ENCODE measurements at places on chromosomes 11 and 22. TPM values are rescaled to one million over a fixed set of nuclear protein-coding genes. Genes with fewer than 3 reads are reported as not detected.

OR51E2 gene
- polyA plus RNA-seq, result 0.89 TPM

ANO3 gene
- polyA plus RNA-seq, result 0.33 TPM

DNA sequence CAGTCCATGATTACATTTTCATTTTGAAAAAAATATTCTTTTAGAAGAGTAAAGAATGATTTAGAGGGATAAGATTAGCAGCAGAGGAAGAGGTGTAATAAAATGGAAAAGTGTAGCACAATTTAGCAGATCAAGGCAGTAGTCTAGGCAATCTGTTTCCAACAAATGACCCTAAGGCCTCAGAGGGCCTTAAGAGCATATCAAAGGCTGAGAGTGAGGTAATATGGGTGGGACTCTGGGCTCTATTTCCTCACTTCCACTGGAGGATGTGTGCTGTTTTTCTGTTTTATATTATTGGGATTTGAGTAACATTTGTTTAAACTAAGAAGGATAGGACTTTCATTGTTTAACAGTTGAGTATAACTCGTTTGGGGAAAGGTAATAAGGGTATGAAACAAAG lies 28.8 kb downstream of the CCDC81 start:
- no peak for DNase-seq

- DNase-seq, result no peak
Measured at GRCh38 chr11:11534981-11535380, 86.8 kb downstream of the GALNT18 start.

- no peak for DNase-seq
Measured at GRCh38 chr11:131504199-131504949, 134.0 kb downstream of the NTM start.
